ENCODE measurements at places on chromosomes 11 and 22.
A peak's percentile ranks its signal among the peaks of the same experiment; 100 is the strongest.

- DNase-seq = no peak
Observed at GRCh38 chr11:82732348-82732733, 1.3 kb downstream of the FAM181B start.

GRCh38 chr22:26617271-26618199, at the start of gene CRYBB1:
Gene CRYBB1 (minus strand): TSS chr22:26618027. CDS start chr22:26616319, 1,708 bp downstream.
- DNase-seq = peak; percentile 56

- no peak for DNase-seq
Observed at GRCh38 chr22:25076336-25076735, 123.3 kb upstream of the CRYBB3 start.

- no peak for DNase-seq
Observed at GRCh38 chr11:93017821-93018690, 48.6 kb downstream of the MTNR1B start.

- peak; percentile 67 for DNase-seq
Observed at GRCh38 chr22:41619979-41620588, 759 bp downstream of the DESI1 start.

DNA sequence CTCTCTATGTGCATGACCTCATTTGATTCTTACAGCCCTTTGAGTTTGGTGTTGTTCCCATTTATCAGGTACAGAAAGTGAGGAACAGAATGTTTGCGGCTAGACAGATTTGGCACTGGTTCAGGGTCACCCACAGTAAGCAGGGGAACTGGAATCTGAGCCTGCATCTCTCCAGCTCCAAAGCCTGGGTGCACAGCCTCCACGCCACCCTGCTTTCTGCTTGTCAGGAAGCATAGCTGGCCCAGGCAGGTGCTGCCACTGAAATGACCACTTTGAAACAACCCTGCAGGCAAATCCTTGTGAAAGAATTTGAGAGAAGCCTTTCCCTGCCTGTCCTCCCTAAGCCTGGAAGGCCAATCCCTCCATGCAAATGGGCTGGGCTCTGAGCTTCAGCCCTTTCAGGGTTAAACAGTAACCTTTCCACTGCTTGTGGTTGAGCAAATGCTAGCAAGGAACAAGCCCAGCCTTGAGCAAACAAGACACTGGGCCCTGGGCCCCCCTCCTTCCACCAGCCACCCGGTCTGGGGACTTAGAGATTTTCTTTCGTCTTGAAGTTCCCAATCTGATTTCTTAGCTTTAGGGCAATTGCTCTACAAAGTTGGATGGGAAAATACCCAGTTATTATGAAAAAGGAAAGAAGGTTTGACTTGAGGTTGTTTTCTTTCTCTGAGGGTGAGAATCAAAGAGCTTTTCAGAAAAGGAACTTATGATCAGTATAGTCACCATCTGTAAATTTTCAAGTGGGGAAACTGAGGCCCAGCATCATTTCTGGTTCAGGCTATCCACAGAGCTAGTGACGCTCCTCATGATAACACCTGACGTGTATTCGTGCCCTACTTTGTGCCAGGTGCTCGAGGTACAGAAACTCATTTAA, 19.4 kb downstream of the EHF start:
- no peak for DNase-seq

Measured in OCI-LY7 (cell line).